Germinal center (tissue), 1 donor: ENCODE measurements at places on chromosomes 6 and 20.

DNA sequence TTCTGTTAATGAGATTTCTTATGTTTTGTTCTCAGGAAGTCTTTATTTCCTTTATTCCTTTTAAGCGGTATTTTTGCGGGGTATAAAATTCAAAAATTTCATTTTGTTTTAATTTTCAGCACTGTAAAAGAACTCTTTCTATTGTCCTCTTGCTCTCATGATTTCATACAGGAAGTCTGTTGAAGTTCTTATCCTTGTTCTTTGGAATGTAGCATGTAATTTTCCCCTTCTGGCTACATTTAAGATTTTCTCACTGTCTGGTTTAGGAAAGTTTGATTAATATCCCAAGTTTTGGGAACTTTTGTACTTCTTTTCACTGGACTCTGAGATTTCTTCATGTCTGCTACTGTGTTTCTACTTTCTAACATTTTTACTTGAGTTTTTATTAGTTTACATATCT is 581.4 kb upstream of the GJE1 start:
- DNase-seq, result no peak

GRCh38 chr20:1294497-1294896 is 28.4 kb downstream of the SNPH start:
- no peak for DNase-seq

GRCh38 chr6:56168596-56168995 is 78.8 kb downstream of the COL21A1 start:
- no peak for DNase-seq

GRCh38 chr6:71414486-71414885 is 125.9 kb downstream of the OGFRL1 start:
- no peak for DNase-seq

- DNase-seq, result no peak
Measured at GRCh38 chr6:3443221-3443515, 13.7 kb downstream of the SLC22A23 start.

DNA sequence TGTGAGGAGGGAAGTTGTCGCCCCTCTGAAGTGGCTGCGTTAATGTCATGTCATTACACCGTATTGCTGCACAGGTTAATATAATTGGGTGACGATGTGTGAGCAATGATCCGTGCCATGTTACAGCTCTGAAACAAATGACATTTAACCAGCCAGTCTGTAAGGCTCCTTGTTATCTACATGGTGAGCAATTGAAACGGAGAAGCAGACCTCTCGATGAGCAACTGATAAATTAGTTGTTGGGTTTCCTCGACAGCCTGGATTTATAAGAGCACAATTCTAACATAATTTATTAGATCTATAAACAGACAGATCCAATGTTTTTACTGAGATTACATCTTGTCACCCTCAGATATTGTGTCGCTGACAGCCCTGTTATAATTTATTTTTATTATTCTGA is 49.9 kb upstream of the MAFB start:
- no peak for DNase-seq

DNA sequence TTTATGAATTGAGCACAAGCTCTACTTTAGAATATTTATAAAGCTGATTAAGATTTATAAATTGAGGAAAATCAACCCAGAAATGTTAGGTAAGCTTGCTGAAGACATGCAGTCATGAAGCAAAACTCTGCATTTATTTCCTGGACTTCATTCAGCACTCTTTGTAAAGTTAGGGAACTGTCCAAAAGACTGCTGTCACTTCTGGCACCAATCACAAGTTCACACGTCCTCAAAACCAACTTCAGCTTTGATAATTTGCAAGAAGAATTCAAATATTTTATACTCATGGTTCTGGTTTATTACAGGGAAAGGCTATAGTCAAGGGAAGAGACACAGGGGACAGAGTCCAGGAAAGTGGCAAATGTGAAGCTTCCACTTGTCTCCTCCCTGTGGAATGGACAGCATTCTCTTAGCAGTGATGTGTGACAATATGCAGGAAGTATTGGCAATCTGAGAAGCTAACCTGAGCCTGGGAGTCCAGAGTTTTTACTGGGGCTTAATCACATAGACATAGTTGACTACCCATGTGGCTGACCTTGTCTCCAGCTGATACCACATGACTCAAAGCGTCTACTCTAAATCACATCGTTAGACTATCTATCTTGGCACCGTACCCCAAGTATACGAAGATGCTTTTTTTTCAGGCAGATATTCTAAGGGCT is 85.4 kb downstream of the PPP1R14C start:
- no peak for DNase-seq

DNA sequence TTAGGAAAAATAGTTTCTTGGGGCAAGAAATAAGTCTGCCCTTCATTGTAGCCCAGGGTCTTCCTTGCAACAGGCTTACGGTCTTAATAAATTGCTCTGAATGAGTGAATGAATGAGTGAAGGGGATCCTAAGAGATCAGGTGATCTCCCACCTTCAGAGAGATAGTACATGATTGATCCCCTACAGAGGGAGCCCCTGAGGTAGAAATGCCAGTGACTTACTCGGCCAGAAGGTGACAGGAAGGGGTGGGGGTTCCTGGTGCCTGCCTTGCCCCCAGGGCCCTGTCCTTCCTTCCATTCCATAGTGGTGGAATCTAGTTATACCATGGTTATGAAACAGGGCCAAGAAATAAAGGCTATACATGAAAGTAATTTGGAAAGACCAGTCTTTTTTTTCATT is 215.3 kb upstream of the SSTR4 start:
- no peak for DNase-seq

DNA sequence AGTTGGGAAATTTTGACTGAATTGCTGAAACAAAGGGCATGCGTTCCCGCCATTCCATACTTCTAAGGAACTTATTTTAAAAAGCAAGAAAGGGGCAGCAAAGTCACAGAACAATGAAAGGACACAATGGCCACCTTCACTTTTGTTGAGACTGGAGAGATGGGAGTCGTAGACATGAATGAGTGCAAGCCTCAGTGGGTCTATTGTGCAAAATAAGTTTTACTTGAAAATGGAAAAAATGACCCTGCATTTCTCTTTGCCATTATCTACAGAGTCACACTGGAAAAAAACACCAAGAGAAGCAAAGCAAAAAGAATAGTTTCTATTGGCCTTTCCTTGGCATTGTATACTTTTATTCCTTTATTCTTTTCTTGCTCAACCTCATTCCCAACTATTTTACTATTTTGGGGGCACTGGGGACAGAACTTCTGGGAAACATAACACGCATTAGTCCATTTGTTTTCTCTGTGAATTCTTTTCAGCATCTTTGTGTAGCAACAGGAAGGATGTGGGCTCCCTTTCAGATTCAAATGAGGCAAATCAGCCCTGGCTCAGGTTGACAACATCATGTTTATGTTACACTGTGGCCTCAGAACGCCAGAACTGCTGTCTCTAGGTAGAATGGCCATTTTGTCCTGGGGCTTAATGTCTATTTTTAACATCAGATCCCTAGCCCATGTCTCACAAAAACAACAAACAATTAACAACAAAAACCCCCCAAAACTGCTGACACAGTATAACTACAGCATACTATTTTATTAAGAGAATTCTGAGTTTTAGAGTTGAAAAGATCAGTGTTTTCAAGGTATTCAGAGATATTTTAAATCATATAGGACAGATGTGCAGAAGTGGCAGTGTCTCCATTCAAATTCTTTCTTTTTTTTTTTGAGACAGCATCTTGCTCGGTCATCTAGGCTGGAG is 122.2 kb downstream of the FYN start:
- peak; percentile 56 for DNase-seq

DNA sequence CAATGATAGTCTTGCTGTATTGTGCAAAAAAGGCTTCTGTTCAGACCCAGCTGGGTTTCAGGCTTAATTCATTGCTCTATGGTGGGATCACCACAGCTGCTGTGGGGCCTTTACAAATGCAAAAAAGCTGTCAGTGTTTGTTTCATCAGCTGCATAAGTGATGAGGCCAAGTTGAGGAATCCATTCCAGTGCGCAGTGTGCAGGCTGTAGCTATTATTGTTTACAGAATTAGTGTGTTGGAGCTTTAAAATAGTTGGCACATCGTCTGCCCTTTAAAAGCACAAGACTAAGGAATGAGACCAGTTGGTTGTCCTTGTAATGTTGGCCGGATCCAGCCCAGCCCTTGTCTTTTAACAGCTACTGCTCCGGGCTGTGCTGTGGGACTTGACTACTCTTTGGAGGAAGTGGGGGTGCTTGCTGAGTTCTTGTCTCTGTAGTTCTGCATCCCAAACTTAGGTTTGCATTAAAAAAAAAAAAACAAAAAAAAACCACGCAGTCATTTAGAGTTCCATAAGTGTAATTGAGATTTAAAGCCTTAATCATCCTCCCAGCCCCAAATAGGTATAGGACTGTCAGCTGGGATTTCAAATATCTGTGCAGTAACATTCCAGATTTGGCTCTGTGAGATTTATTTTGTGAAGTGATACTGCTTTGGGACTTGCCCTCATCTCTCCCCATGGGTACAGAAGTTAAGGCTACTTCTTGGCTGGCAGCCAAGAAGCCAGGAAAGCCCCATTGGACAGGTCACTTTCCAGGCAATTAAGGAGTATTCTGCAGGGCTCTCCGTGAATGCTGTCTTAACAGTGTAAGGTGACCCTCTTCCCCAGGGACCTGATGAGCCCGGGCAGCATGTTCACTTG is 19.3 kb downstream of the JARID2 start:
- DNase-seq, result no peak

- DNase-seq, result no peak
Measured at GRCh38 chr20:31831211-31831610, 12.1 kb downstream of the MYLK2 start.

DNA sequence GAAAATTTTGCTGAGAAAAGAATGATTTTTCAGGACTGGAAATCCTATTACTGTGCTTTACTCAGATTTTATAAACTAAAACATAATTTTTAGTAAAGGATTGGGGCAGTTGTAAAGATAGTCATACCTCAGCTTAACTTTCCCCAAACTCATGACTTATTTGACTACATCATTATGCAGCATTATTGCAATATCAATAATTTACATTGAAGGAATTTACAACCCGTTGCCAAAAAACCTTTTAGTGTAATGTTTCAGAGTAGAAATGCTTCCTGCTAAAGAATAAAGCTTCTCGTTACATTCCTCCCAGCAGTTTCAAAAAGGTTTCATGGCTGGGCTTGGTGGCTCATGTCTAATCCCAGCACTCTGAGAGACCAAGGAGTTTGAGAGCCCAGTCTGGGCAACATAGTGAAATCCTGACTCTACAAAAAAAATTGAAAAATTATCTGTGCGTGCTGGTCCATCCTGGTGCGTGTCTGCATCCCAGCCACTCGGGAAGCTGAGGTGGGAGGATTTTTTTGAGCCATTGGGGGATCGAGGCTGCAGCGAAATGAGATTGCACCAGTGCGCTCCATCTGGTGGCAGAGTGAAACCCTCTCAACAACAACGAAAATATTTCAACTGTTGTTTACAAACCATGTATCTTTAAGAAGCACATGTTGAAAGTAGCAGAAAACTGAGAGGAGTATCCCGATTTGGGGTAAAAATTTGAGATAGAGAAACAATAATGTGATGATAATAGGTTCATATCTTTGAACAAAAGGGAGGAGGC is 4.4 kb downstream of the AMD1 start:
- DNase-seq, result peak; percentile 46

GRCh38 chr6:142746524-142746923 is 198.5 kb downstream of the HIVEP2 start:
- peak; percentile 50 for DNase-seq

DNA sequence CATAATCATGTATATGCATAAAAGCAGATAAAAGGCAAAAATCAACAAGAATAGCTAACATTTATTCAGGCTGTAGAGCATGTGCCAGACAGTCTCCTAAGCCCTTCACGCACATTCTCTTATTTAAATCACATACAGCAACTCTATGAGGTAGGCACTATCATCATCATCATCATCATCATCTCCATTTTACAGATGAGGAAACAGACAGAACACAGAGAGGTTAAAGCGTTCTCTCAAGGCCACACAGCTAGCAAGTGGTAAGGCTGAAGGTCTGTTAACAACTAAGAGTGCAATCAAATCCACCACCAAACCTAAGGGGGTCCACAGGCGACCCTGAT is 857 bp upstream of the PLEKHG1 start:
- DNase-seq, result no peak

- no peak for DNase-seq
Measured at GRCh38 chr20:41314386-41314785, 3.1 kb downstream of the ZHX3 start.

GRCh38 chr20:3082955-3083952 is 1.3 kb downstream of the AVP start:
- no peak for DNase-seq

DNA sequence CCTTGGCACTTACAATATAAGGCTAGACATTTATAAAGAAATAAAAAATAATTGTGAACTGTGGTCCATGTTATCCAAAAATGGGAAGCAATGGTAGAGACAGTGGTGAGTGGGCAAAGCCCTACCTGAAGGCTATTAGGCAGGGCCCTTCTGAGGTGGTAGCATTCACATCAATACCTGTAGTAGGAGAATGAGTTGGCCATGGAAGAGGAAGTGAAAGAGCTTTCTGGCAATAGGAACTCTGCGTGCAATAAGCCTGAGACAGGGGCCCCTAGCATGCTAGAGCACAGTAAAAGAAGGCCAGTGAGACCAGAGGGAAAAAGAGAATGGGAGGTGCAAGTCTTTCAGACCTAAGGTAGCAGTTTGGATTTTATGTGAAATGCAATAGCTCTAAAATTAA is 754.5 kb downstream of the PTPRT start:
- peak; percentile 5 for DNase-seq

GRCh38 chr6:40972814-40973213 is 66.2 kb downstream of the UNC5CL start:
- no peak for DNase-seq

DNA sequence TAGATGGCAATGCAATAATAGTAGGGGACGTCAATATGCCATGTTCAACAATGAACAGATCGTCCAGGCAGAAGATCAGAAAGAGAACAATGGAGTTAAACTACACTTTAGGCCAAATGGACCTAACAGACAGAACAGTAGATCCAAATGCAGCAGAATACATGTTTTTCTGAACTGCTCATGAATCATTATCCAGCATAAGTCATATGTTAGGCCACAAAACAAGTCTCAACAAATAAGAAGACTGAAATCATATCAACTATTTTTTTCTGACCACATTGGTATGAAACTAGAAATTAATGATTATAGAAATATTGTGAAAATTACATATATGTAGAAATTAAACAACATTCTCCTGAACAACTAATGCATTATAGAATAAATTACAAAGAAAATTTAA is 10.2 kb upstream of the DEFB125 start:
- DNase-seq, result no peak

- no peak for DNase-seq
Measured at GRCh38 chr6:11200356-11200755, 32.1 kb downstream of the NEDD9 start.

- no peak for DNase-seq
Measured at GRCh38 chr20:20364593-20365479, 3.1 kb upstream of the INSM1 start.

GRCh38 chr6:87858440-87858839 is 156.4 kb upstream of the AKIRIN2 start:
- no peak for DNase-seq

GRCh38 chr6:112160745-112161144 is 73.4 kb downstream of the FAM229B start:
- DNase-seq, result no peak
